ENCODE measurements at places on chromosomes 16 and 17. TPM values are rescaled to one million over a fixed set of nuclear protein-coding genes. Genes with fewer than 3 reads are reported as not detected.

Gene FN3K
- polyA plus RNA-seq, result 102 TPM

Gene CLEC10A
- 1.8 TPM for polyA plus RNA-seq

Gene C17orf50
- polyA plus RNA-seq, result not detected

Gene ZNF750
- 0.08 TPM for polyA plus RNA-seq

Gene RNF213
- polyA plus RNA-seq, result 31.4 TPM

Gene CD7
- polyA plus RNA-seq, result 0.53 TPM

Gene FOXN1
- not detected for polyA plus RNA-seq

Gene EIF4A3
- 57.5 TPM for polyA plus RNA-seq

Gene KAT7
- 27.3 TPM for polyA plus RNA-seq

Gene KRT28
- not detected for polyA plus RNA-seq

Gene PDE6G
- 0.67 TPM for polyA plus RNA-seq

Gene HBZ
- polyA plus RNA-seq, result not detected

Gene TOX3
- not detected for polyA plus RNA-seq

Gene CTRB2
- polyA plus RNA-seq, result 0.51 TPM

Gene NAGS
- polyA plus RNA-seq, result 0.57 TPM

Gene KRT16
- polyA plus RNA-seq, result not detected

Gene VAT1L
- 0.32 TPM for polyA plus RNA-seq

Gene ZNF232
- polyA plus RNA-seq, result 5.8 TPM

Gene CCL8
- polyA plus RNA-seq, result not detected

Gene C16orf54
- polyA plus RNA-seq, result 0.15 TPM

Gene CHD9NB
- polyA plus RNA-seq, result 0.76 TPM

Gene P2RX5
- polyA plus RNA-seq, result 108 TPM
